ENCODE measurements at places on chromosomes 12 and 14.

DNA sequence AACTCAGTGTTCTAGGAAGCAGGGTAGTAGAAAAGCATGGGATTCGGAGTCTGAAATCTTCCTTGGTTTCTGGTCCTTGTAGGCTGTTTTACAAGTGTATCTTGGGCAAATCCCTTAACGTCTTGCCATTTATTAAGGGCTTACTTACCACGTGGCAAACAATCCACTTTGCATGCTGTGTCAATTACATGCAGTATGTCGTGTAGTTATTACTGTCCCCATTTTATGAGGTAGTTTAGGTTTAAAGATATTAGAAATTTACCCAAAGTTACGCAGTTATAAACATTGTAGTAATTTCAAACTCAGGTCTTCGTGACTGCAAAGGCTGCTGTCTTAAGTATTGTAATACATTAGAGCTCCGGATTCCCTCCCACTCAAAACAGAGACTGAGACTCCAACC, 1.5 kb upstream of the NOVA1 start:
- no peak for DNase-seq

GRCh38 chr12:104624529-104624928, 167.8 kb downstream of the CHST11 start:
- DNase-seq, result no peak

GRCh38 chr12:104498211-104498801, 41.6 kb downstream of the CHST11 start:
- no peak for DNase-seq

GRCh38 chr12:101876322-101876860, 989 bp upstream of the DRAM1 start:
- DNase-seq, result no peak

DNA sequence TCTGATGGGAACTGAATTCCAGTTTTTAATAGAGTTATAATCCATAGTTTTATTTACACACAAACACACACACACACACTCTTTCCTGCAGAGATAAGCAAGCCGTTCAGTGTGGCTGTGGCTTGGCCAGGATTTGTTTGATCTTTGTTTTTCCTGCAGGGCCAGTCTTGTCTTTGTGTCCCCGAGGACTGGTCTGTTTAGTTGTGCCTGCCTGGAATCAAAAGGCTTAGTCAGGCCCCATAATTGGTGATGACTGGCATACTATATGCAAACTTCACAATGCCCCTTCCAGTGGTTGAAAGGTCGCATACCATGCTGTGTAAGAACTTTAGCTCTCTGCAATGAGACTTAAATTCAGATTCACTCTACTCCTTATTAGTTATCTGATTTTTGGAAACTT, 26.0 kb downstream of the WBP11 start:
- DNase-seq, result no peak

DNA sequence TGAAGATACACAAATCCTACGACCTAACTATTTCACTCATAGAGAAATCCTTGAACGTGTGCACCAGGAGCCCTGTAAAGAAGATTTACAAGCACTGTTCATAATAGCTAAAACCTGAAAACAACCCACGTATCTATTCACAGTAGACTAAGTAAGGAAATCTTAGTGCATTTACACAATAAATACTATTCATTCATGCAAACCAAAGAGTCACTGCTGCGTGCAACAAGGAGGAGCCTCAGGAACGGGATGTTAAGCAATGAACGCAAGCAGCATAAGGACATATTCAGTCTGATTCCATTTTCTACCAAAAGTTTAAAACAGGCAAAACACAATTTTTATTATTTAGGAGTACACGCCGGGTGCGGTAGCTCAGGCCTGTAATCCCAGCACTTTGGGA, 176.6 kb downstream of the TTC7B start:
- DNase-seq, result peak; percentile 48

DNA sequence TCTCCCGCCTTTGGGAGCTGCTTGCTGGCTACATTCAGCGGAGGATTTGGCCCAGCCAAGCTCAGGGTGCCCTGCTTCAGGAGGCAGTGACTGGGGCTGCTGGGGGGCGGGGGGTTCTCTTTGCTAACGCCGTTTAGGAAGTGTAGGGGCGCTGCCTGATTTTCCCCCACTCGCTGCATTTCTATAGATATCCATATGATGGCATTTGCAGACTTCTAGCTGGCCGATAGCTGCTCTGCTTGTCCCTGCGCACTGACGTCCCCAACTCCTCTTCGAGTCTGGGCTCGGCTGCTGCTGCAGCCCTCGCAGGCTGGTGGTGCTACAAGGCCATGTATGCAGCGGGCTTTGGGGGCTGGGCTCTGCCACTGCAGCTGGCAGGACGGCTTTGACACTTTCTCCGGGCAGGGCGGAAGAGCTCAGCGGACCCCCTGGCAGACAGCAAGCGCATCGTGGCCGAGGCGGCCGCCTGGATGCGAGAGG, 3.1 kb downstream of the LRFN5 start:
- no peak for DNase-seq

DNA sequence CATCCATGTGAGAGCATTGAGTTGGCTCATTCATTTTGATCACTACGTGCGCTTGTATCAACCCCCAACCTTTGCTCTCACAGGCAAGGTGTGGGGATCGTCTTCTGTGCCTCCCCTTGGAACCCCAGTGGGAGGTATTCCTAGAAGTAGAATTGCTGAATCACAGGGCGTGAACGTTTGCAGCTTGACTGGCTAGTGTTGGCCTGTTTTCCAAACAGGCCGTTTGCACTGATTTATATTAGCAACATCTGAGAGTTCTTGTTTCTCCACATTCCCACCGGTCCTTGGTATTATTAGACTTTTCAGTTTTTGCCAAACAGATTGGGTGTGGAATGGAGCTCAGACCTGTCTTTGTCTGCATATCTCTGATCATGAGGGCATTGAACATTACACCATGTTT, 288.6 kb upstream of the PWP1 start:
- DNase-seq, result no peak

DNA sequence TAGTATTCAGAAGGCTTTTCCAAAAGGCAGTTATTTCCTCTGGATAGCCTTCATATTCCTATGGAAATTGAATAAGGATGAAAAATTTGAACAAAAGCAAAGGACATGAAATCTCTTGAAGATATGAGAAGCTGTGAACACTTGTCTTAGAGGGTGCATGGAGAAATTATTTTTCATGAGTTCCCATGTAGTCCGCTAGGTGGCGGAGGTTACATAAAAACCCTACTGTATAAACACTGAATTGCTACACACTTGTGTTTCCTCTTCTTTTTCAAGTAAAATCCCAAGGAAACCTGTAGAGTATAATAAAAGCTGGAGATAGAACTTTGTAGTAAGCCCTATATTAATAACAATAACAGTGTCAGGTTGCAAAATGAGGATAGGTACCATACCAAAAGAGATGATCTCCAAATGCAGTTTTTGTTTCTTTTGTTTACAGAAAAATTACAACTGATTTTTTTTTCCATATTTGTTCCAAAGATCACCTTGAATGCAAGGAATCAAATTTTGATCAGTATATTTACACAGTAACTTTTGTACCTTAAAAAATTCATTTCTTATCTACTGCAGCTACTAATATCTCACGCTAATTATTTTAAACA, 37.8 kb upstream of the OR4E1 start:
- DNase-seq, result peak; percentile 36

GRCh38 chr12:116092776-116093175, 184.7 kb downstream of the MED13L start:
- no peak for DNase-seq

- DNase-seq, result no peak
These were observed 178.6 kb downstream of the TMEM132C start for GRCh38 chr12:128445415-128446127.

GRCh38 chr12:27531896-27532295, 7.9 kb downstream of the PPFIBP1 start:
- no peak for DNase-seq

GRCh38 chr12:92324849-92325500, 179.3 kb upstream of the BTG1 start:
- DNase-seq, result no peak

GRCh38 chr12:6369916-6370575, 5.3 kb downstream of the SCNN1A start:
- DNase-seq, result no peak

- DNase-seq, result no peak
These were observed 10.7 kb downstream of the PKP2 start for GRCh38 chr12:32885831-32886230.

DNA sequence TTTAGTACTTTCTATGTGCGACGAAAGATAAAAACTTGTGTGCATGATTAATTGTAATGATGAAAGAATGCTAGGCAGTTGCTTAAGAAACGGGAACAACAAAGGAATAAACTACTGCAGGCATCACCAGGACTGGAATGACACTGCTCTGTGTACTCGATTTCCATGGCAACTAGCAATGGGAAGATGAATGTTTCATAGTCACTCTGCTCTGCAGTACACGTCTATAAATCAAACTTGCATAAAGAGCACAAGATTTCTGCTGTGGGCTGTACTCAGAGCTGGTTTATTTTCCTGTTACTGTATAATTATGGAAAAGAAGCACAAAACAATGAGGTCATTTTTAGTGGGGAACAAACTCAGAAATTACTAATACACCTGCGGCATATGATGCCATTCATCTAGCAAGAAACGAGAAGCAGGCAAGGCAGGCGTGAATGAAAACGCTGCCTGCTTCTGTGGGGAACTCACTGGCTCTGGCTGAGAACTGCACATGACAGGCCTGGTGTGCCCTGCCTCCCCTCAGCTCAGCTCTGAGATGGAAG, 41.8 kb downstream of the EFCAB11 start:
- DNase-seq, result peak; percentile 87

DNA sequence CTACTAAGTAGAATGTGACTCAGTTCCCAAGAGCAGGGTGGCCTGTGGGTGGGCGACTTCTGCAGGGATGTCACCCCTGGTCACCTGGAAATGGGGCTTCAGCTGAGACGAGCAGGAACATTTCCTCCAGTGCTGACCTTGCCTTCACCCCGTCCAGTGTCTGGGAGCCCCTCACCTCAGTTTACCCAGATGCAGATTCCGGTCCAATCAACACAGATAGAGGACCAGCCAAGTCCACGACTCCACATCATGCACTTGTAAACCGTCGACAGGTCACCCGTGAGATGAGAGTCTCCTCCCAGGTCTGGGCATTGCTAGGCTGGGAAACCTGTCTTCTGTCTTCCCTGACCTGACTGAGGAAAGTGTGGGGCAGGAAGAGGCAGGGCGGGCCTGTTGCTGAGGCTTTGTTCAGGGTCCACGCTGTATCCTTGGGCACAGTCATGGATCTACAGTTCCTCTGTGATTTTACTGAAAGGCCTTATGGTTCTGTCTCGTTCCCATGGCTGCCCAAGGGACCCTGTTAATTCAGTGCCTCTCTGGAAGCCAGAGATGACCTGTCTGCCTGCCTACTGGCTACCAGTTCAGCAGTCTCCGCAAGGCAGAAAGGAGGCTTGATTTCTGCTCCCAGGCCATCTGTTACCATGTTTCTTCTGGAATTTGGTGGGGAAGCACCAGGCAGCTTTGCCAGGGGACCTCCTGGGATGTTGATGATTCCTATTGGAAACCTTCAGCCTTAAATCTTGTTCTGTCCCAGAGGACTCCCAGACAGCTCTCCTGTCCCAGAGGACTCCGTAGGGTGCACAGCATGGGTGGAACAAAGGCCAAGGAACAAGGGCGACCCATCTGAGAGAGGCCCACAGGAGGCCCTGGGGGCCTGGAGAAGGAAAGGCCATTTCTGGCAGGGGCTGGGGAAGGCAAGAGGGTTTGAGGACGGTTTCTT, 288.5 kb upstream of the RTL1 start:
- DNase-seq, result no peak

DNA sequence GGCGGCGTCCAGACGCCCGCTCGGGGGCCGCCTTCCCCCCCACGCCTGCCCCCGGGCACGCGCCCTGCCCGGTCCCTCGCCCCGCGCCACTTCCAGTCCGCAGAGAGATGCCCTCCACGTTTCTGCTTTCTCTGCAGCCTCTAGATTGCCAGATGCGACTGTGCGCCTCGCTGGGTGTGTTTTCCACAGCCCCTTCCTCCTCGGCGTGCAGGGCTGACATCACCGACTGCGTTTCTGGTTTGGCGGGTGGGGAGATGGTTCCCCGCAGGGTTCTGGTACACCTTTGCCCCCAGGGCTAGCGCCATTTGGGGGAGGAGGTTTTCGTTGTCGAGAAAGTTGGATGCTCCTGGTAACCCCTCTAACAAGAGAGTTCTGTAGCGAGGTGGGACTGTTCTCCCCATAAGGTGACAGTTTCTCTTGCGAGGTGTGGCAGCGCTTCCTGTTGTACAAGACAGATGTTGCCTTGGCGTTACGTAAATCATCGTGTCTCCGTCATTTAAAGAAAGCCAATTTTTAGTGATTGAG, 1.5 kb downstream of the CALM1 start:
- peak; percentile 28 for DNase-seq

- DNase-seq, result no peak
These were observed 23.7 kb downstream of the P2RX7 start for GRCh38 chr12:121156365-121156764.

- no peak for DNase-seq
These were observed 108.6 kb upstream of the FZD10 start for GRCh38 chr12:130053651-130054069.

DNA sequence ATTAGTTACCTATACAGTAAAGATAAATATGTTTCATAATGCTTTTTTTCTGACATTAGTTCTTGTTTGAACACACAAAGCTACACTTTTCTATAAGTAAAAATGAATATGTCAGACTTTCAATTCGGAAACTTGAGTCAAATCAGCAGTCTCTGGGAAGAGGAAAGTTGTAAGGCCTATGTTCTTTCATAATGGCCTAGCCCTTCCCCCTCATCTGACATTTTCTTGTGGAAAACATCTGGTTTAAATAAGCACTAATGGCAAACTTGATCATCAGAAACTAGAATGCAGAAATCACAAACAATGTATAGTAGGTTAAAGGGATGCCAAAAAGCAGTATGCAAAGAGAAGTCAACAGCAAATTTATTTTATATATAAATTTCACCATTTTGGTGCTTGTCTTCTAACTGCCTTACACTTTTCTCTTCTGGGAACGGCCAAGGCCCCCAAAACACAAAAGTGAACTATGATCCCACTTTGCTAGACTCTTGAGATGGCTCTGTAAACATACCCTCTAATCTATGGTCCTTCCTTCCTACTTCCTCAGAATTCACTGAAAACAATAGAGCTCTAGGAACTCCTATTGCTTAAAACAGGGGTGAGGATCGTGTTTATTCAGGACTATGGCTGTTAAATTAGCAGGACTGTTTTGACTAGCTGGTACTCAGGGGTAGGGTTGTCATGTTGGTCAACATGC, 444.1 kb downstream of the RAD51B start:
- DNase-seq, result no peak

GRCh38 chr12:51085757-51086156, 2.4 kb upstream of the CSRNP2 start:
- DNase-seq, result peak; percentile 43

GRCh38 chr14:31388687-31389413, 31.5 kb downstream of the HEATR5A start:
- DNase-seq, result peak; percentile 17
